ENCODE measurements at places on chromosomes 4 and X.
A peak's percentile ranks its signal among the peaks of the same experiment; 100 is the strongest.

- DNase-seq = peak; percentile 63
These were observed 545 bp downstream of the ABCE1 start for GRCh38 chr4:145098675-145099037.

GRCh38 chr4:30714408-30715031 is 5.6 kb upstream of the PCDH7 start:
- DNase-seq = peak; percentile 62

DNA sequence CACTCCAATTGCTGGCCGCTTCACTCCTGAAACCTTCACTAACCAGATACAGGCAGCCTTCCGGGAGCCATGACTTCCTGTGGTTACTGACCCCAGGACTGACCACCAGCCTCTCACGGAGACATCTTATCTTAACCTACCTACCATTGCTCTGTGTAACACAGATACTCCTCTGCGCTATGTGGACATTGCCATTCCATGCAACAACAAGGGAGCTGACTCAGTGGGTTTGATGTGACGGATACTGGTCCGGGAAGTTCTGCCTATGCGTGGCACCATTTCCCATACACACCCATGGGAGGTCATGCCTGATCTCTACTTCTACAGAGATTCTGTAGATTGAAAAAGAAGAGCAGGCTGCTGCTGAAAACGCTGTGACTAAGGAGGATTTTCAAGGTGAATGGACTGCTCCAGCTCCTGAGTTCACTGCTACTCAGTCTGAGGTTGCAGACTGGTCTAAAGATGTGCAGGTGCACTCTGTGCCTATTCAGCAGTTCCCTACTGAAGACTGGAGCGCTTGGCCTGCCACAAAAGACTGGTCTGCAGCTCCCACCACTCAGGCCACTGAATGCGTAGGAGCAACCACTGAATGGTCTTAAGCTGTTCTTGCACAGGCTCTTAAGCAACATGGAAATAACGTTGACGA is 35.8 kb upstream of the PRDM8 start:
- no peak for DNase-seq

DNA sequence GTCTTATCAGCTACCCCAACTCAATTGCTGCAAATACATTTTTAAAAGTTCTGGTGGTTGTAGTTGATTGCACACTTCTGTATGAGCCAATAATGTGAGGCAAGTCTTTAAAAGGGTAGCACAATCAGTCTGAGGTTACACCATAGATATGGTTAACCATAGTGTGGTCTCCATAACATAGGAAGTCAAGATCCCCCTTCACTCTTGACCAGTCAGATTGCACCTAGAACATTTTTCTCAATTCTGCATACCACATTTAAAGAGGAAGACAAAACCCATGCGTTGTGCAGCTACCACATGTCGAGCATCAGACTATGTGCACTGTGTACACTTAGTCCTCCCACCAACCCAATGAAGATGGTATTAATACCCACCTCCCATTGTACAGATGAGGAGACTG is 26.5 kb upstream of the CYBB start:
- DNase-seq = no peak

DNA sequence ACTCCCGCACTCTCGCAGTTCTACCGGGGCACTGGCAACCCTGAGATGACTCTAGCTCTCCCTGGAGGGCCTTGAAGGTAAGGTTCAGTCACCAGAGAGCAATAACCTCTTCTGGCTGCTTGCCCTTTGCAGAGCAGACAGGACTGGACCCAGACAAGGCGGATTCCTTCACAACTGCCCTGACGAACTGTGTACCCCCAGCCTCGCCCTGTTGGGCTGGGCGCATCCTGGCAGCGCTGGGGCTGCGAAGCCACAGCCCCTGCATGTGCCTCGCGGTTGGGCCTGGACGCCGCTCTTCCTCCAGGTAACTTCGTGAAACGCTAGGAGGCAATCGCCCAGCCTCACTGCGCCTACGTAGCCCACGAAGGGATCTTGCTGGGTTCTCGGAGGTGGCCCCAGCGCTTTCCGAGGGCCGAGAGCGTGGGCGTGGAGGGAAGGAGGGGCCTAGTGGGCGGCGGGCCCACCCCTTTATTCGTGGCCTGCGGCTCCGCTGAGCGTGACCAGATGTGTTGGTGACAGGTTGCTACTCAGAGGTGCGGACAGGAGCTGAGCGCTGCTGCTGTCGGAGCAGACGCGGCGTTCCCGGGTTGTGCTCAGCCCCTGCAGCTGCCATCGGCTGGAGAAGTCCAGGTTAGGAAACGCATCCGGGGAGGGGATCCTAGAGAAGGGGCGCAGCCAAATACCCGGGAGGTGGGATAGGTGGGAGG is 1.9 kb upstream of the MAMLD1 start:
- DNase-seq = peak; percentile 35

- peak; percentile 94 for DNase-seq
These were observed at the start of gene KANTR for GRCh38 chrX:53093748-53094581. Gene KANTR, plus strand, starts transcription at chrX:53094142. Its CDS starts 30,131 bp downstream, at chrX:53124273.

DNA sequence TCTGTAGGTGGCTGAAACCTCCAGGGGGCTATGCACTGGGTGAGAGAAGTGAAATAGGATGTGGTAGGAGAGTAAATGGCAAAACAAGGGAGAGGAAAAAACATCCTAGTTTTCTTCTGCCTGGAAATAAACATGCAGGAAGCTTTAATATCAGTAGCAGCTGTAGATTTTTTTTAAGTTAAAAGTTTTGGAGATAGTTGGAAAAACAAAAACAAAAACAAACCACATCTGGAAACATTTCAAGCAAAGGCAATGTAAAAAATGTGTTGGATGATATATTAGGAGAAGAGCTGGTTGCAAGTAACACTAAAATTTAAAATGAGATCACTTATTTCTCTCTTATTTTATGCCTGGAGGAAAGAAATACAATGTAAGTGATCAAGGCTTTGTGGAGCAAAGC is 388.0 kb downstream of the SPRY1 start:
- DNase-seq = peak; percentile 26

- DNase-seq = no peak
These were observed 187.7 kb upstream of the LNX1 start for GRCh38 chr4:53779025-53779424.

- DNase-seq = no peak
These were observed 132.6 kb downstream of the GLUD2 start for GRCh38 chrX:121179972-121180371.

- DNase-seq = peak; percentile 2
These were observed 426.0 kb downstream of the PCDH18 start for GRCh38 chr4:137106287-137106686.

DNA sequence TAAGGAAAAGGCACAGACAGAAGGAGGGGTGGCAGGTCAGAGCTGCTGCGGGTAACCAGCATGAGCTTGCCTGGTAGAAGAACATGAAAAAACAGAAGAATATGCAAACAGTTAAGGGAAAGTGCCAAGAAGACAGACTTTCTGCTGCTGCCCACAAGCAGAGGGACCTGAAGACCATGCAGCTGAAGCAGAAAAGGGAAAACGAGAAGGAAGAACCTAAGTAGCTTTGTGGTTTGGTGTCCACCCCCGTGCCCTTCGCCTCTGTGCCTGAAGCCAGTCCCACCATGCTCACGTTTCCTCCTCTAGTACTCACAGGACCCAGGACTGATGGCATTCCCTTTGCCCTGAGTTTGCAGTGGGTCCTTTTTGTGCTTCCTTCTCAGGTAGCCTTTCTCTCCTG is 62.8 kb downstream of the UBA6 start:
- DNase-seq = no peak

GRCh38 chrX:123753656-123754350 is 21.0 kb upstream of the THOC2 start:
- DNase-seq = no peak

GRCh38 chrX:119398587-119398973 is 556 bp upstream of the SLC25A43 start:
- DNase-seq = peak; percentile 11

DNA sequence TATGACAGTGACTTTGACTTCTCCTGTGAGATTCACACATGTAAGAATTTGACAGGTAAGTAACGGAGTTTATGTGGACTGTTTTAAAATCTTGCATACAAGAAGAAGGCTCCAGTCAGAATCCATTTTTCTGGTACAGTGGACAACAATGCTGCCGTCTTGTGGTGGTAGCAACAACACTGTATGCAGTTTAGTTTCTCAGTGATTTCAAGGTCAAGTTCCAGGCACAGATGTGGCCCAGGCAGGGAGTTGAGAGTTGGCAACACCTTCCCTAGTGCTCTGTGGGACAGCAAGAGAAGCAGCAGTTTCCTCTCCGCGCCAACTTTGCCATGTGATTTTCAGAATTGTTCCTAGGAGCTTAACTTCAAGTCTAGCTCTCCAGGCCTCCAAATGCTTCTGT is 56.0 kb upstream of the STPG2 start:
- no peak for DNase-seq

- DNase-seq = no peak
These were observed 89.3 kb upstream of the MAML3 start for GRCh38 chr4:140243278-140243753.

GRCh38 chr4:118180776-118181175 is 146.5 kb downstream of the NDST3 start:
- DNase-seq = peak; percentile 33

DNA sequence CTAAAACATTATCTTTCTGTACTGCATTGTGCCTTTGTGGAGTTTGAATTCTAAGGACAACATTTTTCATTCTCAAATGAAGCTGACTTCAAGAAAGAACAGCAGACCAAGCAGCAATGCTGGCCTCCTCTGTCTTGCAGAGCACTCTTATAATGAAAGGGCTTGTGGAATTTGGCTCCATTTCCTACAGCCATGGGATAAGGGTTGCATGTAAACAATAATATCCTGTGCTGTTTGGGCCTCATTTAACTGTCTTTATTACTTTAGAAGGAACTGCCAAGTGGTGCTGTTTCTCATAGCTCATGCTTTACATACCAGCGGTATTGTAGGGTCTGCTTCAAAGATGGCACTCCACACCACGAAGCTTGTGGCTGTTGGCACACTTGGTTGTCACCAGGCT is 111.4 kb upstream of the EOLA2 start:
- DNase-seq = peak; percentile 53

DNA sequence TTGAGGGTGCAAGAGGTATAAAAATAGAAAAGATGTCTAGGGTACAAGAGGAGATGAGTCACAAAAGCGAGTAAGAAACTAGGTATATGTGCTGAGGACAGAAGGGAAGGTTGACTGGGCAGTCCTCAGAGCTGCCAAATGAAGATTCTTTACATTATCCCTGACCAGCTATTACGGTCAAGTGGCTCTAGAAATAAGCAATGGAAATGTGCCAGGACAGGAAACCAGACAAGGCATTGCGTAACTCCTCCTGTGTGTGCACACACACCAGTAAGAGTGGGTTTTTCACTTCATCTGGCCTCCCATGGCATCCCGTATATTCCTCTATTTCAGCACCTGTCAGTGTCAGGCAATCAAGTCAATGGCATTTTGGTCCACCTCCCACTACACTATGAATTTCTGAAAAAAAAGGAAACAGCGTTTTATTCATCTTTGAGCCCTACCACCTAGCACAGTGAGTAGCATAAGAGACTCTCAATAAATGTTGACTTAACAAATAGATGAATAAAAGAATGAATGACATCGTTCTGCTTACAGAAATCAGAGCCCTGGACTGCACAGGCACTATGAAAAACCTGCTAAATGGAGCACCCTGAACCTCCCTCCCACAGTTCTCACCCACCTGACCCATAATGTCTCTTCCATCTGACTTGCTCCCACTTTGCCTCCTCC is 62.6 kb upstream of the KLF3 start:
- peak; percentile 72 for DNase-seq

DNA sequence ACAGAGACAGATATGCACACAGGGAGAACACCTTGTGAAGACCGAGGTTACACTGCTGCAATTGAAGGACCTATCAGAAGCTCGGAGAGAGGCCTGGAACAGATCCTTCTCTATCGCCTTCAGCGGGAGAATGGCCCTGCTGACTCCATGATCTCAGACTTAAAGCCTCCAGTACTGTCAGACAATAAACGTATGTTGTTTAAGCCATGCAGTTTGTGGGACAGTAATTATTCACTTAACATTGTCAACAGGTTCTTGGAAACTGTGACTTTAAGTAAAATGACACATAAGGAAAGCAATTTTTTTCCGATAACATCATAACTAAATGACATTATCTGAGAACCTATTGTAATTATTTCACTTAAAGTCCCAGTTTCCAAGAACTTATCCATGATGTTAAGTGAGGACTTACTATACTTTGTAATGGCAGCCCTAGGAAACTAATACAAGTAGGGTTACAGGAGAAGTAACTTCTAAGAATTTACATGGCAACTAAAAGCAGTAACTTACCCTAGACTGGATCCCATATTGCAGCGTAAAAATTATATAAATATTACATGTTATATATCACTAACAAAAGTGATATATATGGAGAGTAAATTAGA is 180.8 kb upstream of the MAB21L2 start:
- no peak for DNase-seq

DNA sequence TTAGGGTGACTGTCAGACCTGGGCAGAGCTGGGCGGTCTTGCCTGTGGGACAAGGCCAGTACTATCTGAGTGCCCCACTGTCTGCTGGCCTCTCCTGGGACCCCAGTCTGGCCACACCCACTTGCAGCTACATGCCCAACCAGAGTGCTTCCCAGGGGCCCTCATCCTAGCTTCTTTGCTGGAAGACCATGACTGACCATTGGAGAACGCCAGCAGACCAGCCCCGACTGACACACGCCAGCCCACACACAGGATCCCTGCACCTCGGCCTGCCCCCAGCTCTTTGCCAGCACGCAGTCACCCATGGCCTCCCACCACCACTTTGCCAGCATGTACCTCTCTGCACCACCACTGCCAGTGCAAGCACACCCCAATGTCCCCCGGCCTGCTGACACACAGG is 585.7 kb downstream of the ZNF674 start:
- DNase-seq = no peak

DNA sequence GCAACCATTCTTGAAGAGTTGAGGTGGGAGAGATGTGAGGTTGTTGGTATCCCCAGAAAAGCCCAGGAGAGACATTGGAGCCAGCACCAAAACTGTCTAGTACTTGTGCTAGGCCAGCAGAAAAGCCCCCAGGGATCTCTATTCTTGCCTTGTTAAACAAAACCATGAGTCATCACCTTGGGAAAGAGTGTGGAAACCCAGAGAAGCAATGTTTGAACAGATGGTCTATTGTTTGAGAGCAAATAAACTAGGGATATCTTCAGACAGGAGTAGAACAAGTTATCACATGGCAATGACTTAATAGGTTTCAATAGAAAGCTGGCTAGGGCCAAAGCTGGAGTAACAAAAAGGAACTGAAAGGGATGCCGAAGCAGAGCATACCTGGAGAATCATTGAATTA is 195.7 kb upstream of the CASK start:
- DNase-seq = peak; percentile 71

GRCh38 chrX:9786798-9787635 is 788 bp downstream of the SHROOM2 start:
- no peak for DNase-seq

- DNase-seq = no peak
These were observed 254.2 kb downstream of the DHX15 start for GRCh38 chr4:24330172-24330571.

GRCh38 chr4:3335982-3336381 is 43.2 kb downstream of the RGS12 start:
- no peak for DNase-seq

DNA sequence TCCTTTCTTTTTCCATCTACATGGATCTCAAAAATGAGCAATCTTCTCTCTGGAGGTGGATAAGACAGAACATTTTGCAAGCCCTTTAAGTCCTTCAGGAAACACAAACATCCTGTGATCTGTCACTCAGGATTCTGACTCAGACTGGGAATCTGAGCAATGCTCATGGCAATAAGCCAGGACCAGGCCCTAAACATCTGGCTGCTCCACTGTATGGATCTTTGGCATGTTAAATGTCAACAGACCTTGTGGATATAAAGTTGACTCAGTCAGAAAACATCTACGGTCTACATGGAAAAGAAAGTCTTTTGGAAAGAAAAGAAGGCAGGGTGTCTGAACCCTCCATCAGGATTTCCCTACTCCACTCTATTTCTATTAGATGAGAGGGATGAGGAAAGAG is 17.8 kb upstream of the CHIC2 start:
- DNase-seq = peak; percentile 99

- peak; percentile 48 for DNase-seq
These were observed 566.4 kb upstream of the DIPK2B start for GRCh38 chrX:45766981-45767501.
